ENCODE measurements at places on chromosomes 7 and 10. TPM values are rescaled to one million over a fixed set of nuclear protein-coding genes. Genes with fewer than 3 reads are reported as not detected.

BUB3 gene
- total RNA-seq = 41.3 TPM

TMEM196 gene
- total RNA-seq = not detected

PKD2L1 gene
- 0.44 TPM for total RNA-seq

CALML3 gene
- total RNA-seq = not detected

TRUB1 gene
- total RNA-seq = 11.2 TPM

NKX1-2 gene
- total RNA-seq = not detected

OPN4 gene
- 0.18 TPM for total RNA-seq

TMEM72 gene
- 0.27 TPM for total RNA-seq

PRKG1 gene
- total RNA-seq = 34.7 TPM

OPTN gene
- total RNA-seq = 95.1 TPM

TMEM229A gene
- total RNA-seq = 0.71 TPM

ZNF365 gene
- 3.7 TPM for total RNA-seq

Measured in left cardiac atrium (tissue), 4 donors.